DMS 273 treated with DMSO at 0.1 percent for 48 hours (cell line): ENCODE measurements at places on chromosomes 2 and 18.

DNA sequence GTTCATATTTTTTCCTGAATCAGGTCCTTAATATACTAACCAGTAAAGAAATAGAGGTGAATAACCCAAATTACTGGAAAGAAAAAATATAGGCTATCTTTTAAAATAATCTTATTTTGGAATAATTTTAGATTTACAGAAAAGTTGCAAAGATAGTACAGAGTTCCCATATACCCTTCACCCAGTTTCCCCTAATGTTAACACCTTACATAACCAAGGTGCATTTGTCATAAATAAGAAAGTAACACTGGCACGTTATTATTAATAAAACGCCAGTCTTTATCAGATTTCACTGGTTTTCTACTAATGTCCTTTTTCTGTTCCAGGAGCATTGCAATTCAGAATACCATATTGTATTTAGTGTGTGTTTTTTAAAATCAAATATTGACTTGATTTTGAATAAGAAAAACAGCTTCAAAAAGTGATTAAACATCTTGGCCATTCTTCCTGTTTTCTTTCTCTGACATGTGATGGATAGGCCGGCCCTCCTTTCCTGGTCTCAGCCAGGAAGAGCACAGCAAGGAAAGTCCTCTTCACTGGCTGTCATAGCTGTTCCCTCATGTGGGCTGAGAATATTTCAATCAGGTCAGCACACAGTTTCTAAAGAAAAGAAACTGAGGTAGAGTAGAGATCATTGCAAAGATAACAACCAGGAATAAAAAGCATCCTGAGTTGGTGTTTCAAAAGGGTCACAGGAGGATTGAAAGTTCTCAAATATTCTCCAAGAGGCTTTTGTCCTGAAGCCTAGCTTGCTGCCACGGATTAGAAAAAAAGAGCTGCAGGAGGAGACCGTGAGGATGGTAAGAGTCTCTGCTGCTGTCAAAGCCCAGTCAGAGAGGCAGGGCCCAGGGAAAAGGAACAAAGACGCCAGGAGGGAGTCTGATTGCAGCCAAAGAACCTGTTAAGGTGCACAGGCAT, 79.3 kb upstream of the ARL5A start:
- DNase-seq, result no peak

GRCh38 chr2:218263817-218264641, 3.2 kb downstream of the GPBAR1 start:
- no peak for DNase-seq

DNA sequence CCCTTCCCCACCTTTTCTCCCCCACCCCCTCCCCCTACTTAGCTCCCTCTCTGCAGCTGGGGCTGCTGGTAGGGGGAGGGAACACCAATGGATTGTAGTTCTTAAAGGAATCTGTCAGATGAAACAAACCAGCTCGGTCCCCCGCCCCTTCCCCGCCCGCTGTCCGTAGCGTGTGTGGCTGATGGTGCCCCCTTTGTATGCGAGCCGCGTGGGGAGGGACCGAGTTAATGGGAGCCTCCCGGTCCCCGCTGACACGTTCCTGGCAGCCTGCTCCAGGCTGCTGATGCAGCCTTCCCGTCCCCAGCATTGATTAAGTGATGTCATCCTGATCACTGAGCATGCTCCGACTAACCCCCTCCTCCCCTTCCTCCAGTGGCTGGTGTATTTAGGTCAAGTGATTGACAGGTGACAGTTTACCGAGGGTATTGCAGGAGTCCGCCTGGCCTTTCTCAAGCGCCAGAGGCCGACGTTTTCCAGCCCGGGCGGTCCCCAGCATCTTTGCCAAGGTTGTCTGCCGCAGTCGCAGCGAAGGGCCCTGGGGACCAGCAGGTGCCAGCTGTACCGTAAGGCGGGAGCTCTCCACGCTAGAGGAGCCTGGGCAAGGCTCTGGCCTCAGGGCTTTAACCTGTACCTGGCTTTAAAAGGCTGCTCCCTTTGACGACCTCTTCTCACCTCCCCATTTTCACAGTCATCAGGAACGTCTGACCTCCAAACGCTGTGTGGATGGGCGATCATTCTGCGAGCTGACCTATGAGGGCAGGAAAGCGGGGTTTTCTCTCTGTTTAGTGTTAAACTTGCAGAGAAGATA, 1.8 kb downstream of the KIF5C start:
- DNase-seq, result no peak

DNA sequence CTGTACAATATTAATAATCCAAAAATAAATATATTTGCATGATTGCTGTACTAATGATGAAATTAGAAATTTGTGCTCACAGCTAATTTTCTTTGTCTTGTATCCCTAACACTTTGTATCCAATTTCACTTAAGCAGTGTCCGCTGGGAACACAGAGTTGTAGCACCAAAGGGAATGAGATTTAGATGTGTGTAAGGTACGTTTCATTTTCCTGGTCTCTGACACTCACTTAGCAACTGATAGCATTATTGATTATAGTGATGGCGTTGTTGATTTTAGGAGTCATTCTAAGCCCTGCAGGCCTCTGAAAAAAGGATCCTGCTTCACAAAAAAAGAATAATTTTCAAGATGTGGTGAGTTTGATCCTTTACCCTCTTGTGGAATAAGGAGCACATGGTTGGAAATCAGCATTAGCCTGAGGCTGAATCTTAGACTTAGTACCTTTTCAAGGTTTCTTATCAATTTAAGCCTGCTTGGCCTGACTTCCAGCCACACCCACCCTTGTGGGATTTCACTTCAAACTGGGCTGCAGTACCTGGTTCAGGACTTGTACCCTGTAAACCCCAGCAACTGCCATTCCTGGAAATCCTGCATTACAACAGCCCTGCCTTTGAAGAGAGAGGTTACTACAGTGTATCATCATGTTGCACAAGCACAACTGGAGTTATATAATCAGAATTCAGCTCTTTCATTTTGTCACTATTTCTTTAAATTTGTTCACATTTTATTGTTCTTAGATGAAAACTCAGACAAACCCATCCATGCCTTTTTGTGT, 116.2 kb downstream of the RND3 start:
- DNase-seq, result no peak

GRCh38 chr2:113376913-113377445, 60.5 kb upstream of the ZNG1B start:
- no peak for DNase-seq

- no peak for DNase-seq
Measured at GRCh38 chr2:28035816-28036215, 145.3 kb downstream of the BABAM2 start.
